ENCODE measurements at places on chromosomes 13 and 19.

DNA sequence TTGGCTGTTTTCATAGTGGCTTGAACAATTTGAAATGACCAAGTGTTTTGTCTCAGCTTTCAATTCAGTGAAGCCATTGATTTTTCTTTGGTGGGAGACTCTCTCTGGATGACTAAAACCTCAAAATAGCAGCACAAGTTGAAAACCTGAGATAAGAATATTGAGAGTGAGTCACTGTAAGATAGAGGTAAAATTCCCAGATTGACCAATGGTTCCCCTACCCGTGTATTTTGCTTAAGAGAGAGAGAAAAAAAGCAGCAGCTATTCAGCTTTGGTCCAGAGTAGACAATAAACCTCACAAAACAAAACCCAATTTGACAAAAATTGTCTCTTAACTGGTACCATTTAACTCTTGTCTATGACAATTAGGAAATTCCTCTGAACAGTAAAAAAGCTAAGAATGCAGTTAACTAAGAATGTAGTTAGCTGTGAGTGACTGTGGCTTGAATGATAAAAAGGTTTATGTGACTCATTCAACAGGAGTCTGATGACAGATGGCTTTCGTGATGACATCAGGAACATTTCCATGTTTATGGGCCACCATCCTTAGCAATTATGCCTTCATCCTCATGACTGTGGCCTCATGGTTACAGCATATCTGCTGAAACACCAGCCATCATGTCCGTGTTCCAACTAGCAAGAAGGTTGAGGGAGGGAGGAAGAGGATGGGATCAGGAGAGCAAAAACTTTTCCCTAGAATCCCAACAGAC lies 356.9 kb downstream of the NDFIP2 start:
- DNase-seq = no peak

GRCh38 chr19:13817018-13817614 lies 21.9 kb downstream of the ZSWIM4 start:
- DNase-seq = no peak

DNA sequence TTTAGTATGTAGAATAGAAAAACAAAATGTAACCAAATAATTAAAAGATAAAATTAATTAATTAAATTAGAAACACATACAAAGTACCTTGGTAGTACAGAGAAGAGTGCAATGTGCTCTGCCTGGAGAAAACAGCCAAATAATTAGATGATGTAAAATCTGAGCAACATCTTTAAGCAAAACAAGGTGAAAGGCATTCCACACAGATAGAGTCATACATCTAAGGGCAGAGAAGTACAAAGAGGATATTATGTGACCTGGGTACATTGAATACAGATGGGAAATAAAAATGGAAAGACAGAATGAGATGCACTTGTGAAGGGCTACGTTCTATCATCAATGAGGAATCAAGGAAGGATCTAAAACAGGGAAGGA lies 25.2 kb upstream of the FNDC3A start:
- no peak for DNase-seq

GRCh38 chr19:44517146-44517545 lies 12.3 kb downstream of the CEACAM20 start:
- no peak for DNase-seq

All from stimulated activated CD4-positive, alpha-beta T cell treated with anti-CD3 and anti-CD28 coated beads, TNF-alpha, amount 100 ng/mL, for 24 hours (primary cell).